SK-N-MC (cell line): ENCODE measurements at places on chromosomes 5 and 9.

GRCh38 chr9:104555521-104555920 lies 13.4 kb upstream of the OR13C8 start:
- DNase-seq = no peak

DNA sequence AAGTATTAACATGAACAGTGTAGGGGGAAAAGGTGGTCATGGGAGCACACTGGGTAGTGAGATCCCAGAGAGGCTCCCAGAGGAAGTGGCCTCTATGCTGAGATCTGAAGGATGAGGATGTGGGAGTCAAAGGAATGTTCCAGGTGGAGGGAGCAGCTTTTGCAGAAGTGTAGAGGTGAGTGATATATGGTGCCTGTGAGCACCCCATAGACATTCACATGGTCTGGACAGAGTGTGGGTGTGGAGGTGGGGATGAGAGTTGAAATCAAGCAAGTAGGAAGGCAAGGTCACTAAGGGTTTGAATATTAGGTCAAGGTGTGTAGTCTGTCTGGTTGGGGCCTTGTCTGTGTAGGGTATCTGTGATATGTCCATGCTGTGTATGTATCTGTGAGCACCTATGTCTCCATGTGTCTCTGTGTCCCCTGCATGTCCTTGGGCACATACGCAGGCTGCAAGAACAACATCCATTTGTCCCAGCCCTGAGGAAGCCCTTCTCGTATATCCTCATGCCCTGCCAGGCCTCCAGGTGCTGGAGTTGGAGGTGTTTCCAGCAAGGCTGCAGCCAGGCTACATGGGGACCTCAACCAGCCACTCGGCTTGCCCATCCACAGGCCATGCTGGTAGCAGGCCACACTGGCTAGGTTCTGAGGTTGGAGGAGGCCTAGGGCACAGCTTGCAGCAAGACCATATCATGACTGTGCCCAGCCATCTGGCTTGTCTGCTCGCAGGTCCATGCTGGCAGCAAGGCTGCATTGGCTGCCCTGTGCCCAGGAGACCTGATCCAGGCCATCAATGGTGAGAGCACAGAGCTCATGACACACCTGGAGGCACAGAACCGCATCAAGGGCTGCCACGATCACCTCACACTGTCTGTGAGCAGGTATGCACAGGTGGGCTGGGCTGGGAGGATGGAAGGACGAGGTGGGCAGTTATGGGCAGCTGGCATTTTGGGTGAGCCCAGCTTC lies 4.7 kb downstream of the PDLIM4 start:
- no peak for DNase-seq

DNA sequence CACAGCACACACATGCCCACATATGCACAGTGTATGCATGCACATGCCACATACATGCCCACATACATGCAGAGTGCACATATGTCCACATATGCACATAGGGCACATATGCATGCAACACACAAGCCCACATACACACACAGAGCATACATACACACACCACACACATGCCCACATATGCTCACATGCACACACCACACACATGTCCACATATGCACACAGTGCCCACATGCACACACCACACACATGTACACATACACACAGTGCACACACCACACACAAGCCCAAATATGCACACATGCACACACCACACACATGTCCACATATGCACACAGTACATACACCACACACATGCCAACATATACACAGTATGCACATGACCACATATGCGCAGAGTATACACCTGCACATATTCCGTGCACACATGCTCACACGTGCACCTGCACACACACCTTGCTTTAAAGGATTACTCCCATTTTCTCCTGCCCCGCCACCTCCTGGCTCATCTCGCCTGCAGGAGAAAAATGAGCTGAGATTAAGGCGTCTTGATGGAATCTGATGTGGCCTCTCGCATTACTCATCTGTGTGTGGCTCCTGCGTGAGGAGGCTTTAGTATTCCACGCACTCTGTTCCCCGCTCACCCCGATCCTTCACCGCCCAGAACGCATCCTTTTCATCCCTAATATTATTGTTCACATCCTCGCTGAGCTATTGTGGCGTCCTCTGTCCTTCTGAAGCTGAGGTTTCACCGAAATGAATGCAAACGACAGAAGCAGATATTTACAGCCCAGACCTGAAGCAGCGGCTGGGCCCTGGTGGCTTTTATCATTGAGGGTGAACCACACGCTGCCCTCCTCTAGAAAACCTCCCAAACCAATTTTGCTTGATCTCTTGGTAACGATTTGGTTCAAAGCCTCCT lies 182.7 kb downstream of the OLFM1 start:
- DNase-seq = no peak

GRCh38 chr5:100434815-100435214 lies 100.4 kb upstream of the FAM174A start:
- no peak for DNase-seq

DNA sequence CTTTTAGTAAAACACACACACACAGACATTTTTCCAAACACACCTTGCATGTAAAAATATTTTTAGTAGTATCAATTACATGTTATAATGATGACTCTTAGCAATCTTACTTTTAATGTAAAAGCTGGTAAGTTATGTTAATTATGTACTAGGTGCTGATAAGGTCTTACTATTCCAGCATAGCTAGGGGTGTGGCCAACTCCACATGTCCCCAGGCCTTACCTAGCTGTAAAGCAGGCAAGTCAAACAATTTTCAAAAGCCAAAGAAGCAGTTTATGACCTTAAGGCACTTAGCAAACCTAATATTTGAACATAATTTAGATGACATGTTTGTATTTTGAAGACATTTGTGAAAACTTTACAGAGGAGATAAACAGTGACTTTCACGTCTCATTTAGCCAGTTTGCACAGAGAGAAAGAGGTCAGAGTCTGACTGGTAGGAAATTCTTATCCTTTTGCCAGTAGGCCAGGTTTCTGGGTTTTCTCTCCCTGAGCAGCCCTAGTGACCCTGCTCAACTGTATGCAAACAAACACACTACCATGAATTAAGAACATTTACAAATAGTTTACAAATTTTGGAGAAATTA lies 26.5 kb upstream of the GPX3 start:
- no peak for DNase-seq

DNA sequence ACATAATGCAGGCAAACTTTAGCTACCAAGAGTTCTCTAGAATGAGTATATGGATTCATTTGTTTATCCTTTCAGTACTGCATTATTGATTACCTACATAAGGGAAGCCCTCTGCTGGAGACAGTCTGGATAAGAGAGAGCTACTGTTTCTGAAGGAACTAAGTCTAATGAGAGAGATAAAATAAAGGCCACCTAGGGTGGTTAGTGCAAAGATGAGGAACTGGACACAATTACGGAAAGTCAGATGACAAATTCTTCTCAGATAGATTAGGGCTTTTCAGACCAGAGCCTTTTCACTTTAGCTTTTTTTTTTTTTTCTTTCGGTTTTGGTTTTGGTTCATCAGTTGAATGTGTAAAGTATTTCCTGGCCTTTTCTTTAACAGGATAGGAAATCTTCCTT lies 31.3 kb downstream of the ISOC1 start:
- DNase-seq = no peak

DNA sequence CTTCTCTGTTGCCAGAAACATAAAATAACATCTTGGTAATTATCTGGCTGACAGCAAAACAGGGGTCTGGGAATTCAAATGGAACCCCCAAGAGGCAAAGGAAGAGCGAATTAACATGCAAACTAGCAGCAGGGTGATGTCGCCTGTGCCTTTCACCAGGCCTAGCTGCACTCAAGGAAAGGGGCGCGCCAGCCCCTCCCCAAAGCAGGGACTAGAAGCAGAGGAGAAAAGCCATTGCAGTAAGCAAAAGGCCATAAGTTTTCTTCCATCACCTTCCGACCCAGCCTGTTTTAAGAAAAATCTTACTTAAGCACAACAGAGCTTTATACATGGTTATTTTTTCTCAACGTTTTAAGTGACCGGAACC lies 539 bp downstream of the POC5 start:
- DNase-seq = no peak

DNA sequence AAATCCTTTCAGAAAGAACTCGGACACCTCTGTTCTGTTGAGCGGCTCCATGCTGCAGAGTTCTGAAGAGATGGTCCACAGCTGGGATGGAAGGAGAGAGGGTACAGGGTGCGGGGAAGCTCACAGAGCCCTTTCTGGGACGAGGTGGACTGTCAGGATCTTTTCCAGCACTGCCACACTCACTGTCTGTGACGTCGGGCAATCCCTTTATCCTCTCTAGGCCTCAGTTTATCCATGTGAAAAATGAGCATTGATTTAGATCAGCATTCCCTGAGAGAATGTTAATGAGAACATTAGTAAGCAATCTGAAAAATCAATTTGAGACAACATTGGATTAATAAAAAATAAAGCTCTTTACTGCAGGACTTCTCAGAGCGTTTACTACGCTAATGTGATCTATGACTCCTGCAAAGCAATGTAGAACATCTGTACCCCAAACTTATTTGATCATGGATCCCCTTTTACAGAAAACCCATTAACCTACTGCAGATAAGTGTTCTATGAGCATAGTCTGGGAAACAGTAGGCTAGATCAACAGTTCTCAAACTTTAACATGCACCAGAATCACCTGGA lies at the start of gene OR13J1:
Gene OR13J1, minus strand, starts transcription at position 51 of the 573 bp plus-strand sequence. Its CDS starts 0 bp downstream, at position 51.
- no peak for DNase-seq

DNA sequence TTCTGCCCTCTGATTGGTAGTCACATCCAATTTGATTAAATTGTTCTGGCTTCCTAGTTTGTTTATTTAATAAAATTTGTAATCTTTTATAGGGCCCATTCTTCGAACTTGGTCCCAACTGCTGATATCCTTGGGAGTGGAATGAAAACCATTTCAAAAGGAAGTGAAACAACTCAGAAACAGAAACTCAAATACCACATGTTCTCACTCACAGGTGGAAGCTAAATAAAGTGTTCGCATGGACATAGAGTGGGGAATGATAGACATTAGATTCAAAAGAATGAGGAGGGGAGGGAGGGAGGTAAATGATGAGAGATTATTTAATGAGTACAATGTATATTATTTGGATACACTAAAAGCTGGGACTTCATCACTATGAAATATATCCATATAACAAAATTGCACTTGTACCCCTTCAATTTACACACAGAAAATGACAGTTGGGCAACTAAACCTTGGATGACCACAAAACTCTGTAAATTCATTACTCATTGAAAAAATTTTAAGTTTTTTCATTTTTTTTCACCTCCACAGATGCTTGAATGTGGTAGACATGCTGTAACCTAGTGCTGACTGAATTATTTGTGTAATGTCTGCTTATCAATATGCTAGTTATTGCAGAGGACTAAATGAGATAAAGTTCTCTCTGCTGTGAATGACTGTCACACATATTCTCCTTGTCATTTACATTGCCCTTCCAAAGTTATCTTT lies 16.0 kb downstream of the ATP10B start:
- no peak for DNase-seq

GRCh38 chr5:179230061-179230461 lies 115.2 kb downstream of the ADAMTS2 start:
- no peak for DNase-seq

DNA sequence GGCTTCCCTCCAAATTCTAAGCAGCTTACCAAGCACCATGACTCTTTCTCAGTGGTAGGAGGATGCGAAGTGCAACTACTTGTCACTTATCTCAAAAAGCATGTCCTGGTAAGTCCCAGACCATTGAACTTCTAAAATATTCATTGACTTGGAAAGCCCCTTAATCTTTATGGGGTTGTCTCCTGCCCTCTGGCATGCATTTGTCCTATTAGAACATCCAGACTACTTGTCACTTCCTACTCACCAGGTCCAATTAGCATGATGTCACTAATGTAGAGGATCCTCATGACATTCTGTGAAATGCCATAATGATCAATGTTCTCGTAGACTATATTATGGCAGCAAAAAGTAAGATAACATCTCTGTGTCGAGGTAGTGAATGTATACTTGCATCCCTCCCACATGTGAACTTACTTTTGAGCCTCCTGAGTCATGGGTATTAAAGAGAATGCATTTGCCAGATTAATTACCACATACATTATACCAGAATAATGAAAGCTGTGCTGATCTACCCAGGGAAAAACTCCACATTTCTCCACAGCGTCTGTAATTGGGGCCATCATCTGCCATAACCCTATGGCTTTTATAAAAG lies 63.5 kb upstream of the RAD23B start:
- no peak for DNase-seq

- no peak for DNase-seq
These were observed 1.0 kb downstream of the BASP1 start for GRCh38 chr5:17218353-17219005.

DNA sequence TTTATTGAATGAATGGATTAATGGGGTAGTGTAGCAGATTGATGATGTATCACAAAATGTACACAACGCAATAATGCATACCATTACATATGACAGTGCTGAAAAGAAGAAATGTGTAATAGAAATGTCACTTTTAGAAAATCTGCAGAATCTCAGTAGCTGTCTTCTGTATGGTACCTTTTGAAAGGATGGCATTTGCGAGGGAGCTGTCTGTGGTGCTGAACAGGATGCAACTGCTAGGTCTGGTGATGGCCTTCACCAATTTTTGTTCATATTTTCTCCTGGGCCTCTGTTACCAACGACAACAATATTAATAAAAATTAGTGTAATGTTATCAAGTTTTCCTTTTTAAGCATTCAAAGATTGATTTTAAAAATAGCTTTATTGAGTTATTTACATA lies 36.2 kb upstream of the OTULIN start:
- peak; percentile 24 for DNase-seq

DNA sequence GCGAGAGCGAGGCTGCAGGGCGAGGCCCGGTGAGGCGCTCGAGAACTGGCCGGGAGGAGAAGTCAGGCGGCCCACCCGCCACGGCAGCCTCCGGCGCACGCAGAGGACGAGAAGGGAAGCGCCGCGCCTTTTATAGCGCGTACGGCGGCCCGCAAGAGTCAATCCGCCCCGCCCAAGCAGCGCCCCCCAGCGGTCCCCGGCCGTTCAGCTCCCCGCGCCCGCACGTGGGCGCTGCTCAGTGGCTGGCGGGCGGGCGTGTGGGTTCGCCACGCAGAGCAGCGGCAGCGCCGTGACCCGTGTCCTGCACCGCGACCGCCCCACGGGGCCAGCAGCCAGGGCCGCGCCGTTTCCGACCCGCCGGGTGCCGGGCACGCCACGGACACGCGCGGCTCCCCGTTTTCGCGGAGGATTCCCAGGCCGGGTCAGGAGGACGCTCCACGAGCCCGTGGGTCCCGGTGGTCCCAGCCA lies 14.6 kb downstream of the LCN10 start:
- no peak for DNase-seq

DNA sequence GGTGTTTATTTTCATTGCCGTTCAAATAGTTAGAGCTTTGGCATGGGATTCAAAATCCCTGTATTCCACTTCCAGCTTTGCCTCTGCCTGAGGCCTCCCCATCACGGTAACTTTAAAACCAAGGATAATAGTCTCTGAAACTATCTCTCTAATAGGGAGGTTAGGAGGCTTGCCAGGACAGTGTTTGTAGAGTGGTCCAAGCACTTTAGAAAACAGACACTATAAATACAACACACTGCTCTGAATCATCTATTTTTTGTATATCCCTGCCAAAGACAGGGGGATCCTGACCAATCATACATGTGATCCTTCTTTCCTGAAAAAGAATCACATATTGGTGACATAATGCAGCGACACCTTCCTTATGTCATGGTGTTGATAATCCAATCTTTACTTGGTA lies 326.8 kb downstream of the BNC2 start:
- no peak for DNase-seq
